ENCODE measurements at places on chromosomes 4 and X.
A peak's percentile ranks its signal among the peaks of the same experiment; 100 is the strongest.

- no peak for DNase-seq
These were observed 43.2 kb downstream of the GSTCD start for GRCh38 chr4:105751718-105752299.

GRCh38 chr4:23924556-23924955, 34.7 kb upstream of the PPARGC1A start:
- no peak for DNase-seq

DNA sequence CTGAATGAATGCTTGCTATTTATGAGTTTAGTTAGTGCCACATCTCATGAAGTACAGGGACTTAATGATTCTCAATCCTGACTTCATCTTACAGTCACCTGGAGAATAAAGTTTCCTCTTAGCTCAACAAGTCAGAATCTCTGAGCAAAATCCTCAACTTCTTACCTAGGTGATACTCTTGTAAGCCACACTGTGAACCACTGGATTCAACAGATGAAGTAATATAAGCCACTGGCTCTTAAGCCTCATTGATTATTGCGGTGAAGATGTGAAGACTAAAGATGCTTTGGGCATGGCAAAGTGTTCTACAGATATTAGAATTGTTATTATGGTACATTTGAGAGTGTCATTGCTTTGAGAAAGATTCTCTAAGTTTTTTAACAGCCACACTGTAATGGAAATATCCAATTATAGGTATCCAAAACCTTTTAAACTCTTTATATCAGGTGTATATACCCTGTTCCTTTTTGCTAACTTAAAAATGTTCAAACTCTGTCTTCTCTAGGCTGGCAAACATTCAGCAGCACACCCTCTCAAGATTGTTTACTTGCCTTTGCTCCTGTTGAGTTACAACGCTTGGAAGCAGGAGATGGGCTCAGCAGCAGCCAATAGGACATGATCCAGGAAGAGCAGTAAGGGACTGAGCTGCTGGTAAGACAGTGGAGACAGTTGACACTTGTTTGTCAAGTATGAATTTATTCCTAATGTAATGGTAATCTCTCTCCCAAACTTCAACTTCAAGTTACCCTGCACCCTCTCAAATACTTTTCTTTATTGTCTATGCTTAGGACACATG, 43.4 kb downstream of the TET2 start:
- DNase-seq: no peak

- DNase-seq: no peak
These were observed 101.4 kb downstream of the WWC2 start for GRCh38 chr4:183200453-183200852.

DNA sequence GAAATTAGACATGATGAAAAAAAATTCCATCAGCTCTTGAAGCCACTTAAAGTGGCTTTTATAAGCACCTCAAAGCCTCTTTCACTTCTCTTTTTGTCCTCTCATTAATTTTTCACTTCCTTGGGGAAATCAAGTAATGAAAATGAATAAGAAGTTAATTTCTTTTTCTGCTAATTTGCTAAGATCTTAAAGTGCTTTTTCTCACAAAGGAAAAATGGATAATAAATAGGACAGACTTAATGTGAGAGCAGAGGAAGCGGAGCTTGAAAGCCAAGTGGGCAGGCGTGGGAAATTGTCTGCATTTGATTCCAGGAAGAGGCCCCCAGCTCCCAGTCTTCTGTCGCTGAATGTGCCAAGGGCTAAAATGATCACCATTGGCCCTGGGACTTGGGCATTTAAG, 28.6 kb downstream of the CDS1 start:
- no peak for DNase-seq

- DNase-seq: no peak
These were observed 85.2 kb upstream of the SLIT2 start for GRCh38 chr4:20166544-20166943.

DNA sequence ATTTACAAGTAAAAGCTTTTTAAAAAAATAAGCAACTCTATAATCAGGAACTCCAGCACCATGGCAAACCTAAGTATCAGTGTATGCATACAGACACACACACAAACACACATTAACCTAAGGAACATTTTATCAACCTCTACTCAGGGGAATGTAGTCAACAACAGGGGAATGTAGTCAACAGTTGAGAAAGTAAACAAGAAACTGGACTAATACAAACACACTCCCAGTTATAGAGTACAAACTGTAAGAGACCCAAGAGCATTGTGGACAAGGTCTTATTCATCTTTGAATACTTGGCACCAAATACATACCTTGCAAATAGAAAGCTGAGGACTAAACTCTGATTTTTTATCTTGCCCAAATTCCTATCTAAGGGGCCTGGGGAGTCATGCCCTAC, 36.2 kb downstream of the PAPSS1 start:
- DNase-seq: no peak

DNA sequence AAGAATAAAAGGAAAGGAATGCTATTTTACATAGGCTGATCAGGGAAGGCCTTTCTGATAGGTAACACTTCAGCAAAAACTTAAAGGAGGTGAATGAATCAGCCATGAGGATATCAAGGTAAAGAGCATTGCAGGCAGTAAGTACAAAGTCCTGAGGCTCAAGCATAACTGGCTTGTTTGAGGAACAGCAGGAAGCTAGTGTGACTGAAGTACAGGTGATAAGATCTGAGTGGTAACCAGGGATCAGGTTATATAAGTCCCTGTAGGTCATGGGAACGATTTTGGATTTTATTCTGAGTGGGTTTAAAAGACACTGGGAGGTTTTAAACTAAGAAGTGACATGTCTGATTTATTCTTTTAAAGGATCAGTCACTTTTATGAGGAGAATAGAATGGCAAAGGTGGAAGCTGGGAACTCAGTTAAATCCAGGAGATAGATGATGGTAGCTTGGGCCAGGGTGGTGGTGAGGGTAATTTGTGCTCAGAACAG, 47.1 kb upstream of the THOC2 start:
- no peak for DNase-seq

DNA sequence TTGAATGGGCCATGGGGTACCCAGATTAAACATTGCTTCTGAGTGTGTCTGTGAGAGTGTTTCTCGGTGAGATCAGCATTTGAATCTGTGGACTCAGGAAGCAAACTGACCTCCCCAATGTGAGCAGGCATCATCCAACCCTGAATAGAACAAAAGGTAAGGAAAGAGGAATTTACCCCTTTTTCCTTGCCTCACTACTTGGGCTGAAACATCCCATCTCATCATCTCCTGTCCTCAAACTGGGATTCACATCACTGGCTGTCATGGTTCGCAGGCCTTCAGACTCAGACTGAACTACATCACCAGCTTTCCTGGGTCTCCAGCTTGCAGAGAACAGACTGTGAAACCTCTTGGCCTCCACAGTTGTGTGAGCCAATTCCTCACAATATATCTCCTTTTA, 47.1 kb downstream of the TEC start:
- no peak for DNase-seq

GRCh38 chr4:121070696-121071639, 1.4 kb downstream of the NDNF start:
- DNase-seq: no peak

DNA sequence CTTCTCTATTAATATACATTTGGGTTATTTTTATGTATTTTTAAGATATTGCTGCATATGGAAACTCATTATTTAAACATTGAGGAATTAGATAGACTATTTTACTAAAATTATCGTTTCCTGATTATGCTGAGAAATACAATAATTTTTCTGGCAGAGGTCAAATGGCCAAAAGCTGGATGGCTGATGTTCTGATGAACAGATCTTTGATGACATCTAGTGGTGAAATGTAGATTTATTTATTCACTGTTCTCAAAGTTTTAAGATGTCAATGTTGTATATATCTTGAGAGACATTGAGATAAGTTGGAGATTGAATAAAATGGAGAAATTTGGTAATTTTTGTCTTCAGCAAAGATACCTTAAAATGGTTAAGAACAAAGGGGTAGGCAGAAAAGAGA, 96.2 kb downstream of the UGT8 start:
- DNase-seq: peak; percentile 54

- no peak for DNase-seq
These were observed 9.5 kb downstream of the OGT start for GRCh38 chrX:71542411-71542810.

DNA sequence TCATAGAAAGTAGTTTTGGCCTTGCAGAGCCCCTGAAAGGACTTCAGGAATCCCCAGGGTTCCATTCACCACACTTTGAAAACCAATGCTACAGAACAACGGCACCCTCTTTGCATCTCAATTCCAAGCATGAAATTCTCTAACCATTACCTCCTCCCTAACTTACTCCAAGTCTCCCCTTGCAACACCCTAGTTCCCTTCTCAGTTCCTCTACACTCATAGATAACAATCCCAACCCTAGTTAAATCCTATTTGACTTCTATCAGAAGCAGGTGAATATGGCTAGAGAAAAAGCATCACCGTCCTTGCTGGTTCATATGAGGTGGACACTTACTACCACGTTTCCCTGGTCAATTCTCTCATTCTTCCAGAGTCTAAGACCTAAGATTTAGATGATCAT, 2.4 kb downstream of the RCHY1 start:
- DNase-seq: no peak

- no peak for DNase-seq
These were observed 22.5 kb upstream of the USP27X start for GRCh38 chrX:49856819-49857218.

- no peak for DNase-seq
These were observed 151.0 kb downstream of the SH2D1A start for GRCh38 chrX:124497386-124497785.

DNA sequence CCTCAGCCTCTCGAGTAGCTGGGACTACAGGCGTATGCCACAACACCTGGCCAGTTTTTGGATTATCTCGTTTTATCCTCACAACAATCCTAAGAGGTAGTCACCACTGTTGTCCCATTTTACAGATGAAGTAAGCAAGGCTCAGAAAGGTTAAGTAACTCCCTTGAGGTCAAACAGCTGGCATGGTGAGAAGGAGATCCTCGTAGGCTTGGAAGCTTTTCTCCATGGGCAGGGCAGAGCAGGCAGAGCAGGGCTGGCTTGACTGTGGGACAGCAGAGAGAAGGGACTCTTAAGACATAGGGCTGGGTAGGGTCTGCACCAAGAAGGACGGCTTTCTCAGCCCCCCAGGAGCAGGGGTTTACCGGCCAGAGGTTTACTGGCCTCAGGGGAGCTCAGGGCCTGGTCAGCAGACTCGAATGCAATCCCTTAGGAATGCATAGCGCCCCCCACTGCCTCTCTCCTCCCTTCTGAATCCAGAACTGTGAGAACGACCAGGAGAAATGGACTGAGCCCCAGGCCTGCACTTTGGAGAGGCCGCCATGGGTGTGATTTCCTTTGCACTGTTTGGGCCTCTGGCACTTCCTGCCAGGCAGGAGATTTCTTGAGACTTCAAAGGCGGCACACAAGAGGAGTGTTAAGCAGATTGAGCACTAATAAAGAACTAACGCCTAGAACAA, 14.0 kb upstream of the CDKN2AIP start:
- DNase-seq: no peak

DNA sequence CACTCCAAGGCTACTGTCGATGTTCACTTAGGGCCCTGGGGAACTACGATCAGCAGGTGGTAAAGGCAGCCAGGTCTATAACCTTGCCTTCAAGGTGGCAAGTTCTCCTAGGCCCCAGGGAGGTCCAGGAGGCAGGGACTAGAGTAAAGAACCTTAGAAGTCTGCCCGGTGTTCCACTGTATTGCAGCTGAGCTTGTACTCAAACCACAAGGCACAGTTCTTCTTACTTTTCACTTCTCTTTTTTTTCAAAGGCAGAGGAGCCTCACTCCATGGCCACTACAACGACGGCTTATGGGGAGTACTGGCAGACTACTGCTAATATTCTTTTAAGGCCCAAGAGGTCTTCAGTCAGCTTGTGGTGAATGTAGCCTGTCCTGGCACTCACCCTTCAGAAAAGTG, 78.8 kb upstream of the GPR174 start:
- DNase-seq: peak; percentile 73

DNA sequence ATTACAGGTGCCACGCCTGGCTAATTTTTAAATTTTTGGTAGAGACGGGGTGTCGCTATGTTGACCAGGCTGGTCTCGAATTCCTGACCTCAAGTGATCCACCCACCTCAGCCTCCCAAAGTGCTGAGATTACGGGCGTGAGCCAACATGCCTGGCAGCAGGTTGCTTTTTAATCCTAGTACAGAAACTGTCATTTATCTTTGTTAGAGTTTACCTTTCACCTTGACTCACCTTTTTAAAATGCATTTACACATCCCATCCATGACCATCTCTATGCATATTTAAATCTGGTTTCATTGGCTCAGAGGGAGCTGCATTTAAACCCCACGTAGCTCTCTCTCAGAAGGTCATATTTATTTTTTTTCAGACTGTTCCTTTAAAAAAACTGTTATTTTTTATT, 31.9 kb downstream of the SLC16A2 start:
- no peak for DNase-seq

DNA sequence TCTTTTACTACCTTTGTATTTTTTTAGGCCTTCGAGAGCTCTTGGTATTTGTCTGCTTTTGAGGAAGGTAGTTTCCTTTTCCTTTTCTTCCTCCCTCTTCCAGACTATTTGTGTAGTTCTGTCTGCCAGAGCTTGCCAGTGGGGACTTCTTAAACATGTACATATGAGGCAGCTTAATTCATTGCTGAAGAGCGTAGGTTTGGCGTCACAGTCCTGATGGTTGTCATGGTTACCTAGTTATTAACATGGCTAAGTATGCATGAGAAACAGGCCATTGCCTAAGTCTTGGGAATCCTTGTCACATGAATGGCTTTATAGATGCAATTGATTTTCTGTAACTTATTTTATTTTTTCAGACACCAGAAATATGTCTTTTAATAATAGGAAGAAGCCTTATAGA, 48.5 kb upstream of the ARMCX2 start:
- no peak for DNase-seq

DNA sequence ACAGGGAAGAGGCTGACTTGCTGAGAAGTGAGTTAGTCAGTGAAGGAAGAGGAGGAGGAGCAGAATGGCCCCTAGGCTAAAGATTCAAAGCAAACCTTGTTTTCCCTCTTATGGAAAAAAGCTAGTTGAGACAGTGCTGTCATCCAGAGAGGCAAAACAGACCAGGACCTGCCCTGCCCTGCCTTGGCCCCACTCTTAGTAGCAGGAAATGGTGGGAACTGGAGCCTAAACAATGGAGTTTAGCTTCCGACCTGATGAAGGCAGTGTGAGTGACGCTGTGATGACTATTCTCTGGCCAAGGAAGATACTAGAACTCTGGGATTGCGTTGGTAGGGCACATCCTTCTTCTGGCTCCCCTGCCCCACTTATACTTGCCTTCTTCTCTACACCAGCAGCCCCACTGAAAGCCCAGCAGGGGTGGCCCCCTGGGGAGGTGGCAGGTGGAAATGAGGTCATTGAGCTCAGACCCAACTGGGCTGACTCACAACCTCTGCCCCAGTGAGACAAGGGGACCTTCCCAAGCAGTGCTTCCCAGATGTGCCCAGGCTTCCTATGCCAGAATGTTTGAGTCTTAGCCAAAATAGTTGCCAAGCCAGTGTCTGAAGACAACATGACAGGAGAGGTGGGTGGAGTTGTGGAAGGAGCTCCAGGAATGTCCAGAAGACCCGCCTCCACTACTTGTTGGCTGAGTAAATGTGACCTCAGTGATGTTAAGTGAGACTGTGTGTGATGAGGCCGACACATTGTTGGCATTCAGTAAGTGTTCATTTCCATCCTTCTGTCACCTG, 38.8 kb downstream of the MSN start:
- no peak for DNase-seq
